ENCODE measurements at places on chromosomes 16 and 17.

GRCh38 chr16:28610595-28611191 lies 849 bp upstream of the SULT1A1 start:
- DNase-seq: no peak

DNA sequence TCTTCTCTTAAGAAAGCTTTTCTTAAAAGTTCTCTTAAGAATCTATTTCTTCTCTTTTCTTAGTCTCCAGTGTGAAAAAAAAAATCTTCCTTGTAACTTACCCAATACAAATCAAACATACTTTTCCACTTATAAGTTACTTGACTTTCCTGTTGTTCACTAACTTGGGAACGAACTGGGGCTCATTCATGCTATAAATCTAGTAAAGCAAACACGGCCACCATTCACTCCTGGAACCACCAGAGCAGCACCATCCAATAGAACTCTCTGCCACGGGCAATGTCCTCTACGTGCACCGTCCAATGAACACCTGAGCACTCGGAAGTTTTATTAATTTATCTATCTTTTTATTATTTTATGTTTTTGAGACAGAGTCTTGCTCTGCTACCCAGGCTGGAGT lies 20.8 kb downstream of the SRP68 start:
- no peak for DNase-seq

DNA sequence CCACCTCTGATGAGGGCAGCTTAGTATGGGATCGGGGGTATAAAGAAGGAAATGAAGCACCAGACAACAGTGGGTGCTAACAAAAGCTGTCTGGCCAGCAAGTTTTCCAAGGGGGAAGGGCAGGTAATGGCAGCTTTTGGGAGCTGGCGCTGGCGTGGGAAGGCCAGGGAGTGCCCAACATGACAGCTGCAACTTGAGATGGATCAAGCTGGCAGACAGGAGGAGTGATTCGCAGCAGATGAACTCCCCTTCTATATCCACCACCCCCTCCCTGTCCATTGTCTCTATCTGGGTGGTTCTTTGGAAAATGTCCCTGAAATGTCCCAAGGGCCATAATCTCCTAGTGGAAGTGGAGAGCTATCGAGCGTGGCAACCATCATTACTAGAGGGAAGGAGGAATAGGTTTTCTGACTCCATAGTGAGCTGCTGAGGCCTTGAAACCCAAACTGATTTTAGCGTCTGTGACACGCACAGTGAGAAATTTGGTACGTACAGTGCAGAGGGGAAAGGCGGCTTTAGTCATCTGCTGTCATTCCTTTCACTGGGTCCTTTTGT lies 4.8 kb upstream of the INPP5K start:
- DNase-seq: no peak

DNA sequence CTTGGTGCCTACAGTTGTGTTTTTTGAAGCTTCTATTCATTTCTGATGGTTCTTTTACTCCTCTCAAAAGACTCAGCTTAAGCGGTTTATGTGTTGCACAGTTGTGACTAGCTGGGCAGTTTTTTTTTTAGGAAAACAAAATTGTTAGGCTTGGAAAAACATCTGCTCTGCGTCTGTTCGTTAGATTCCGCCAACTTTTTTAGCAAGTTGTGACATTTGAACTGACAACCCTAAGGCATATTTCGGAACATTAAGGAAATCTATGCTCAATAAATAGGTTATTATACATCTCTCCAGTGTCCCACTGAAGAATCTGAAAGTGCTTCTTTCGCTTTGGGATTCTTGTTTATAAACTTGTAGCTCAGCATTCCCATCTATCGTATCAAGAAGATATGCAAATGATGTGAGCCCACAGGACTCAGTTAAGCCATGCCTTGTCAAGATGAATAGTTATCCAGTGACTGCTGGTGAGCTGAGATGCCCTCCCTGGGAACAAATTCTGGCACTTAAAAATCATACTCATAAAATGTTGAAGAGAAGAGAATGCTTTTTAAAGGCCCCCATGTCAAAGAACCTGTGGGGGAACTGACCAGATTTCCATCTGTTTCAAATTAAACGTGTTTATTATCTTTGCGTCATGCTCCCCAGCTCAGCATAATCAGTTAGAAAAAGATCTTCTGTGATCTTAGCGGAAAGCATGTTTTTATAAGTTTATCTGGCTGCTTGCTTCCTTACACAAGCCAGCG lies 109.0 kb upstream of the FAM20A start:
- no peak for DNase-seq

- DNase-seq: no peak
Measured at GRCh38 chr17:41844971-41845370, 7.3 kb downstream of the KLHL10 start.

- peak; percentile 73 for DNase-seq
Measured at GRCh38 chr17:10058921-10059683, 139.3 kb downstream of the GAS7 start.

- no peak for DNase-seq
Measured at GRCh38 chr17:29622337-29623282, at the start of gene CORO6. Gene CORO6, minus strand, starts transcription at chr17:29622912. Its CDS starts 1,491 bp downstream, at chr17:29621421.

DNA sequence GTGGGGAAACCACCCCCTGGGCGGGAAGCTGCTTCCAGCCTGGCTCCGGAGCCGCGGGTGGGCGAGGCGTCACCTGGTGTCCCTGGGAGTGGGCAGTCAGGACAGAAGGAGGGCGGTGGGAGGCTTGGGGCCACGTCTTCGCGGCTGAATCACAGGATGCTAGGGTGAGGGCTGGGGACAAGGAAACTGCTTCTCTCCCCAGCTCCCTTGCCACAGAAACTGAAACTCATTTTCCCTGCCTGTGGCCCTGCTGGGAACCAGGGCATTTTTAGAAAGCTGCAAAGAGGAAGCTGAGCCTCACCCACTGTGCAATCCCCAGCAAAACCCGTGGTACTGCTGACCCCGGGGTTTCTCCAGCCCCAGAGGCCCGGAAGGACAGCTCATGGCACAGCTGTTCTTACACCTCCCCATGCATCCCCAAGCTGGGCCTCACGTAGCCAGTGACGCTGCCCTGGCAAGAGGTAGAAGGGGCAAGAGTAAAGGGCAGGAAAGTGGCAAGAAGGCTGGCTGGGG lies 8.2 kb downstream of the RHBDF2 start:
- peak; percentile 9 for DNase-seq

DNA sequence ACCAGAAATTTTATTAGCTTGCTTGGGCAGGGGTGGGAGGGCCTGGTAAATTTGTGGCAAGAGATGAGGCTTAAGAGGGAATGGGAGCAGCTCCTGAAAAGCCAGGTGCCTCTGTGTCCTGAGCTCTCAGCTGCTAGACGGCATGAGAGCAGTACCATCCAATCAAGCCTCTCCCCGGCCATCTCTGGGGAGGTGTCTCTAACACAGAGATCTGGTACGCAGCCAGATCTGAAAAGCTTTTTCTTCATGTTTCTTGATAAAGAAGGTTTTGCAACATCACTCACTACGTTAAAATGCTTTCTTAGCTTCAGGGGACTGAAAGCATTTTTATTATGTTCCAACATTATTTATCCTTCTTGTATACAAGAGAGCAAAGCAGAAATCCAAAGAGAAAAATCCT lies 488.2 kb downstream of the RBFOX1 start:
- DNase-seq: no peak

GRCh38 chr17:73921306-73921705 lies 277.1 kb upstream of the SDK2 start:
- no peak for DNase-seq

DNA sequence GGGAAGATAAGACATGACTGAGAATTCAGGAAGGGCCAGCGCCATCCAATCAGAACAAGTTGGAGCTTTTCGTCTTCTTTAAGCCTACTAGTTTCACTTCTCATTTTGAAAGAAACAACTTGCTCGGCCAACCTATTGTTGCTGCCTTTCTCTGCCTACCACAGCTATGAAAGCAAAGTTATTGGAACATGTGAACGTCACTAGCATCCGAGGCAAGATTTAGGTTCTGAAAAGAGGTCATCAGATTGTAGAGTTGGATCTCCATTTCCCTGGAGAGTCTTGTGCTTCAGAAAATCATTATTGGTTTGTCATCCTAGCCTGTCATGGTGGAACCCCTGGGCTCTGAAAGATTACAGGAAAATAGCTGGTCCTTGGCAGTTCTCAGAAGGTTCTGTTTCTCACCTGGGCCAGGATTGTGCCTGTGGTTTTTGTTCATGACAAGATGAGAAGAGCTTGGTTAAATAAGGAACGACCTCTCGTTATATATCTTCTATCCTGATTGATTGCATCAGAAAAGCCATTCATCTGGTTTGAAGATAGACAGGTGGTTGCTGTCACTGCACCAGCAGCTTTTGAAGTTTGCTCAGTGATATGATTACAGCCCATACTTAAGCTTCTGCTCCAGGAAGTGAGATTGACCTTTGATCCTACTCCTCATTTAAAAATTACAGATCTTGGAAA lies 25.3 kb downstream of the CDH13 start:
- no peak for DNase-seq
